ENCODE measurements at places on chromosomes 4 and X.

DNA sequence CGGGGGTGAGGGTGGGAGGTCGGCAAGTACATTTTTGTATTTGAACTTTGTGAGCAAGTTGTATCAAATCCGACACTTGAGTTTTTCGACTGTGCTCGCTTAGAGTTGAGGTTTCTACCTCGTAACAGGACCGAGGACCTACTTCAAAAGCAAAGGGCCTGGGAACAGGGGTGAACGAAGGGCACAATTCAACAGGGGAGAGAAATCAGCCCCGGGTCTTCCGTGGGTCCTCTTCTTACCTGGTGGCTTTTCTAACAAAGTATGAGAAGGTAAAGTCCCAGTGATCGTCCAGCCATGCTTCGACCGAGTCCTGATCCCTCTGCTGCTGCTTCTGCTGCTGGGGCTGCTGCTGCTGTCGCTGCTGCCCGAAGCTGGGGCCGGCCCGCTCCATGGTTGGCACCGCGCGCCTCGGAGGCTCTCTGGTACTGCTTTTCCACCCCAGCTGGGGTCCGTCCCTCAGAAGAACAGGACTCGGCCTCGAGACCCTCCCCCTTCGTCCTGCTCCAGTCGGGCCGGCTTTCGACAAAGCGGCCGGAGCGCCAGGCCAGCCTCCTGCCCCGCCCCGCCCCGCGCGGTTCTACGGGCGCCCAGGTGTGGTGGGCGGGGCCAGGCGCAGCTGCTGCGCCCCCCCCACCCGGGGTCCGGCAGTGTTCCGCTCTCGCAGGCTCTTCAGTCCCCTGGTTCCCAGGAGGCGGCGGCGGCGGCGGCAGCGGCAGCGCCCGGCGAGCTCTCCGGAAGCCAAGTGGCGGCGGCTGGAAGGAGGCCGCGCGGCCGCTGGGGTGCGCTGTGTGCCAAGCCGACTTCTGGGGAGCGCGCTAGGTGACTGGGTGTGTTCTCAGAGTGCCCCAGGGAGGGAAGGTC is at the start of gene PDE5A:
PDE5A (minus strand) TSS at position 524 of the 861 bp plus-strand sequence; CDS start at position 391, 133 bp downstream.
- no peak for DNase-seq

GRCh38 chr4:62087706-62088105 is 887.6 kb downstream of the ADGRL3 start:
- no peak for DNase-seq

GRCh38 chr4:187065396-187065795 is 341.7 kb upstream of the FAT1 start:
- no peak for DNase-seq

DNA sequence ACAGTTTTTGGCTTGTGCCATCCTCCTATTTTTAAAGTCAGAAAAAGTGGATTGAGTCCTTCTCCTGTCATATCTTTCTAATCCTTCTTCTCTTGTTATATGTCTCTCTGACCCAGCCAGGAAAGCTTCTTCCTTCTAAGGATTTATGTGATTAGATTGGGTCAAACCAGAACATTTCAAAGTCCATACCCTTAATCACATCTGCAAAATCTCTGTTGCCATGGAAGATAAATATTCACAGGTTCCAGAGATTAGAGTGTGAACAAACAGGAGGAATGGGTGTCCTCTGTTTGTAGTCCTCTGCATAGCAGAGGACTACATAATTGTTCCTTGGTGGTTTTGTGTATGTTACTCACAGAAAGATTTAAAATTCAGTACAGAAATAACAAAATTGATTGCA is 421.2 kb downstream of the EPHA5 start:
- DNase-seq, result no peak

DNA sequence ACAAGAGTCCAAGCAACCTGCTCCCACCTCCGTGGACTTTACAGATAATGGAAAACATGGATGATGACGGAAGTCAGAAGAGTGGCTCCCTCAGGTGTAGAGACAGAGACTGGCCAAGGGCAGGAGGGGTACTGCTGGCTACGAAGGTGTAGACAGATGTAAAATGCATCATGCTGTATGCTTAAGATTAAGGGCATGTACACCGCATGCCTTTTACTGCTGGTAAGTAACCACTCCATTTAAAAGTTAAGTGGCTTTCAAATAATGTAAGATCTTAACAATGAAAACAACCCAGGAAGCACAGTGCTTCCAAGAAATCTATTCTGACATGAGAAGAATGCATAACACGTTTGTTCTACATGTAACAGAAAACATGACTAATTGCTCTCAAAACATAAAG is 76.9 kb upstream of the FAM9B start:
- no peak for DNase-seq

- no peak for DNase-seq
These were observed 466.7 kb downstream of the NKX6-1 start for GRCh38 chr4:84032372-84032771.

- no peak for DNase-seq
These were observed 185.0 kb upstream of the GALNT7 start for GRCh38 chr4:172983631-172984030.

DNA sequence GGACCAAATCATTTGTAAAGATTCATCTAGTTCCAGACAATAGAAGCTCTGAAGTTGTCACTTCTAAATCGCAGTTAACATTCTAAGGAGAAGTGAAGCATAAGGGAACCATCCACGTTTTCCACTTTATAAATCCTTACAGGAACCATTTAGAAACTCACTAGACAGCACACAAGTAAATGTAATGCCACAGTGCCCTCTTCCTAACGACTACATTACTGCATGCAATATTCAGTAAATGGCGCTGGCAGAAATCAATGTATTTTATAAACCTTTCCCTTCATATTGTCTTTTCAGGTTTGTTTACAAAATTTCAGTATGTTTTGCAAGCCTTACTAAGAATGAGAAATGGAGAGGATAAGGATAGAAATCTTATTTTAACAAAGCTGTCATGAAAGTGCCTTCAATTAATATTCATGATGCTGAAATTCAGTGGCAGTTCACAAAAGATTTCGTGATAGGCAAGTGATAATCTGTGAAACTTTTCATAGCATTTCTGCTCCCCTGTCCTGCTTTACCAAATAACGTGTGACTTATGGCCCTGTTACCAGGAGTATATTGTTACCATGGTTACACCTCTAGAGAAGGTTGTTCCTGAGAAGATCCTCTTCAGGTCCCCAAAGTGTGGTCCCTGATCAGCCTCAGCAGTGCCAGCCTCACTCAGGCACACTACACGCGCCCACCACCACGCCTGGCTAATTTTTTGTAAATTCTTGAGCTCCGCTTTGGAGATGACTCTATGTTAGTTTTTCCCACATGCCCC is 54.2 kb downstream of the TMA16 start:
- no peak for DNase-seq

DNA sequence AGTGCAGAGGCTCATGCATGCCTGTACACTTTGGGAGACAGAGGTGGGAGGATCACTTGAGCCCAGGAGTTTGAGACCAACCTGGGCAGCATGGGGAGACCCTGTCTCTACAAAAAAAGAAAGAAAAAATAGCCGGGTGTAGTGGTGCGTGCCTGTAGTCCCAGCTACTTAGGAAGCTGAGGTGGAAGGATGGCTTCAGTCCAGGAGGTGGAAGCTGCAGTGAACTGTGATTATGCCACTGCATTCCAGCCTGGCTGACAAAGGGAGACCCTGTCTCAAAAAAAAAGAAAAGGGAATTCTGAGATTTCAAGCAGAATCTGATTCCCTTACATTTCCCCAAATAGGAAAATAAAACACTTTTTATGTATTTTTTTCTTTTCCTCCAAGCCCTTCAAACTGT is 83.5 kb downstream of the SYNPO2 start:
- no peak for DNase-seq
